Naive B cell (primary cell): ENCODE measurements at places on chromosomes 16 and 17. TPM values are rescaled to one million over a fixed set of nuclear protein-coding genes. Genes with fewer than 3 reads are reported as not detected.

DNA sequence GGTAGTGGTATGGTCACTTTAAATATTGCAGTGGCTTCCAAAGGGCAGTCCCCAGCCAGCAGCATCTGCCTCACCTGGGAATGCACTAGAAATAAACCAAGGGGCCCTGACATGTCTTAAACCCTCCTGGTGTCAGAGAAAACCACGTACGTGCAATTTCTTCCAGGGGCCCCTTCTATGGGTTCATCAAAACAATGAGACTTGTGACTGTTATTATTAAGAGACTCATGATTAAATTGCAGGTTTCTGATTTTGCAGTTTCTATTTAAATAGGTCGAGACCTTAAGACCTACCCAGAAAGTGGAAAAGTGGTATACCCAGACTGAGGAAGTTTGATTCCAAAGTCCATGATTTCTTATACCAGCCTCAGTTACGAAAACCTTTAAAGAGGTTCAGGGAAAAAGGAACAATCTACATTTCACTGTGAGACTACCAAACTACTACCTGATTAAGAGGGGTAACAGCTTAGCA is 746 bp upstream of the POLG2 start:
- peaks cover 50% of the 10 kb centered on the region for H3K4me1 ChIP-seq
- DNase-seq: no peak
- no peaks in the 10 kb centered on the region for H3K27me3 ChIP-seq
- H3K4me3 ChIP-seq: peak overlapping the region; percentile 99

DNA sequence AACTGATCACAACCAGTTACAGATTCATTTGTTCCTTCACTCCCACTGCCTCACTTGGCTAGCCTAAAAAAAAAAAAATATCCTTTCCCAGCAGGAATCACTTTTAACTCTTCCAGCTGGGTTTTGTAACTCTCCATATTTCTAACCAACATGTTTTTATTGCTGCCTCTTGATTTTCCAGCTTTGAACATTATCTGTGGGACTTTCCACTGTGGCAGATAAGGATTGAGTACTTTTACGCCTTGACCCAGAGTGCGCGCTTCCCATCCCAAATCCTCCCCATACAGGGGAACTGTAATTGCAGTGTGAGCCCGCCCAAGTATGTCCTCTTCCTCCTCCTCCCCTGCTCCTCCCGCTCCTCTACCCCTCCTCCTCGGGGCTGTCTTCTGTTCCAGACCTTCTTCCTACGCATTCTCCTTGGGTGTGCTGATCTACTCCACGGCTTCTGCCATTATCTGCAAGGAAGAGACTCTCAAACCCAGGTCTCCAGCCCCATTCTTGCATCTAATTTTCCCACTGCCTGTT is 43.4 kb downstream of the CYB5D2 start:
- H3K27me3 ChIP-seq: no peaks in the 10 kb centered on the region
- H3K36me3 ChIP-seq: peaks cover 8% of the 10 kb centered on the region
- no peak overlapping the region for H3K27ac ChIP-seq
- no peak for DNase-seq
- no peak overlapping the region for H3K4me3 ChIP-seq

The CDRT15 gene
- polyA plus RNA-seq: not detected

GRCh38 chr16:31099860-31100638 is 5.5 kb upstream of the VKORC1 start:
- no peak for DNase-seq
- no peaks in the 10 kb centered on the region for H3K27me3 ChIP-seq
- no peak overlapping the region for H3K27ac ChIP-seq
- H3K4me1 ChIP-seq: peaks cover 14% of the 10 kb centered on the region
- H3K36me3 ChIP-seq: no peaks in the 10 kb centered on the region

DNA sequence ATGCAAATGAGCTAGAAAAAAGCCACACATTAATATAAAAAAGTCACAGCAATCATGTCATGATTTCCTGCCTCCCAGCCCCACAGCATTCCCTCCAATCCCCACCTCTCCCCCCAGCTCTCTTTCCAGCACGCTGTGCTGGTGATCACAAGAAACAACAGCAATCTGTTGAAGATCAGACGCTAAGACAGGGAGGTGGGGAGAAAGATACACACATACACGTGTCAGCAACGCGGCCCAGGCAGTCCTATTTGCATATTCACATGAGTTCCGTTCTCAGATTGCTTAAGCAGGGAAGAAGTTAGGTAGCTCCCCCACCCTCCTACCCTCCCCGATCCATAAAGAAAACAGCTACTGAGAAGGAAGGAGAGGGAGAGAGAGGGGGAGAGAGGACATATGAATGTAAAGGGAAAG is 405.5 kb upstream of the PSMD7 start:
- DNase-seq: no peak
- peaks cover 54% of the 10 kb centered on the region for H3K27me3 ChIP-seq
- no peaks in the 10 kb centered on the region for H3K36me3 ChIP-seq

- peaks cover 46% of the 10 kb centered on the region for H3K4me1 ChIP-seq
- H3K36me3 ChIP-seq: no peaks in the 10 kb centered on the region
- peak overlapping the region; percentile 53 for H3K4me3 ChIP-seq
- H3K27ac ChIP-seq: peak overlapping the region; percentile 99
- H3K27me3 ChIP-seq: no peaks in the 10 kb centered on the region
Measured at GRCh38 chr16:28140788-28141618, 70.8 kb downstream of the XPO6 start.

DNA sequence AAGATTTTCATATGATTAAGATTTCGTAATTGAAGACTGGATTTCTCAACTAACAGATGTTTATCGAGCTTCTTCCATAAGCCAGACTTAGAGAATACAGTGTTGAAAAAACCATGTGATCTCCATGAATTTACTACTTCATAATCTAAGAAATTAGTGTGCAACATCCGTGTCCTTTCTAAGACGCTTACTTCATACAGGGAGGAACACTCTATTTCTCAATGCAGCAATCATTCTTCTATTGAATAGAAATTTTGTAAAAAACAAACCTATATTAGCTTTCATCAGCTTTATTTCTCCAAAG is 946.3 kb downstream of the KCNJ2 start:
- H3K4me3 ChIP-seq: no peak overlapping the region
- H3K27ac ChIP-seq: no peak overlapping the region
- DNase-seq: no peak
- H3K4me1 ChIP-seq: no peaks in the 10 kb centered on the region
- H3K27me3 ChIP-seq: no peaks in the 10 kb centered on the region

The KRTAP9-8 gene
- polyA plus RNA-seq: not detected

DNA sequence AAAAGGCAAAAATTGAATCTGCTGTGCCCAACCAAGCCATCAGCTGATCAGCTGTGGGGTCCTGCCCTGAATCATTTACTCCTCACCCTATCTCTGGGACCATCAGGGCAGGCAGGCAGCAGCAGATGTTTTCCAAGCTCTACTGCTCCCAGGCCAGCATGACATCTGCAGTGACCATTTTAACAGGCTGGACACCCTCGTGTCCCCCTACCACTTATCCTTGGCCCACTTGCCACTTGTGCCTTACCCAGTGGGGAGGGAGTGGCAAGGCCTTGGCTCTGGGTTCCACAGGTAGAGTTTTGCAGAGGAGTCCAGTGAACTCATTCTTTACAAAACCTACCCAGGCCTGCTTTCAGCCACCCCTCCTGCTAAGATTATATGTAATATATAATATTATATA is 12.0 kb upstream of the CA4 start:
- peaks cover 31% of the 10 kb centered on the region for H3K27me3 ChIP-seq
- peaks cover 65% of the 10 kb centered on the region for H3K4me1 ChIP-seq
- H3K27ac ChIP-seq: no peak overlapping the region
- no peak for DNase-seq
- H3K4me3 ChIP-seq: no peak overlapping the region

DNA sequence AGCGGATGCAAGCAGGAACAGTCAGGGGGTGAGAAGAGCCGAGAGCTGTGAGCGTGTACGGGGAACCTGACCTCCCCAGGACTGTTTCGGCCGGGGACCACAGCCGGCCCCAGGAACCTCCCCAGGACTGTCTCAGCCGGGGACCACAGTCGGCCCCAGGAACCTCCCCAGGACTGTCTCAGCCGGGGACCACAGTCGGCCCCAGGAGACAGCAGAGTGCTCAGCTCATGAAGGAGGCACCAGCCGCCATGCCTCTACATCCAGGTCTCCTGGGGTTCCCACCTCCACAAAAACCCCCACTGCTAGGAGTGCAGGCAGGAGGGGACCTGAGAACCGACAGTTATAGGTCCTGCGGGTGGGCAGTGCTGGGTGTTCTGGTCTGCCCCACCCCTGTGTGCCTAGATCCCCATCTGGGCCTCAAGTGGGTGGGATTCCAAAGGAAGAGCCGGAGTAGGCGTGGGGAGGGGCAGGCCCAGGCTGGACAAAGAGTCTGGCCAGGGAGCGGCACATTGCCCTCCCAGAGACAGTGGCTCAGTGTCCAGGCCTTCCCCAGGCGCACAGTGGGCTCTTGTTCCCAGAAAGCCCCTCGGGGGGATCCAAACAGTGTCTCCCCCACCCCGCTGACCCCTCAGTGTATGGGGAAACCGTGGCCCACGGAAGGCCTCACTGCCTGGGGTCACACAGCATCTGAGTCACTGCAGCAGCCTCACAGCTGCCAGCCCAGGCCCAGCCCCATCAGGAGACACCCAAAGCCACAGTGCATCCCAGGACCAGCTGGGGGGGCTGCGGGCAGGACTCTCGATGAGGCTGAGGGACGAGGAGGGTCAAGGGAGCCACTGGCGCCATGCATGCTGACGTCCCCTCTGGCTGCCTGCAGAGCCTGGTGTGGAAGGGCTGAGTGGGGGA is 4.3 kb downstream of the RHBDF1 start:
- peaks cover 19% of the 10 kb centered on the region for H3K4me1 ChIP-seq
- H3K27me3 ChIP-seq: peaks cover 20% of the 10 kb centered on the region
- no peaks in the 10 kb centered on the region for H3K36me3 ChIP-seq
- no peak overlapping the region for H3K27ac ChIP-seq
- no peak for DNase-seq
- no peak overlapping the region for H3K4me3 ChIP-seq
